ENCODE measurements at places on chromosomes 7 and 10.
A peak's percentile ranks its signal among the peaks of the same experiment; 100 is the strongest.

- no peak for DNase-seq
Observed at GRCh38 chr7:8516976-8517375, 83.6 kb downstream of the NXPH1 start.

- DNase-seq: no peak
Observed at GRCh38 chr10:112507046-112507445, 60.0 kb downstream of the VTI1A start.

DNA sequence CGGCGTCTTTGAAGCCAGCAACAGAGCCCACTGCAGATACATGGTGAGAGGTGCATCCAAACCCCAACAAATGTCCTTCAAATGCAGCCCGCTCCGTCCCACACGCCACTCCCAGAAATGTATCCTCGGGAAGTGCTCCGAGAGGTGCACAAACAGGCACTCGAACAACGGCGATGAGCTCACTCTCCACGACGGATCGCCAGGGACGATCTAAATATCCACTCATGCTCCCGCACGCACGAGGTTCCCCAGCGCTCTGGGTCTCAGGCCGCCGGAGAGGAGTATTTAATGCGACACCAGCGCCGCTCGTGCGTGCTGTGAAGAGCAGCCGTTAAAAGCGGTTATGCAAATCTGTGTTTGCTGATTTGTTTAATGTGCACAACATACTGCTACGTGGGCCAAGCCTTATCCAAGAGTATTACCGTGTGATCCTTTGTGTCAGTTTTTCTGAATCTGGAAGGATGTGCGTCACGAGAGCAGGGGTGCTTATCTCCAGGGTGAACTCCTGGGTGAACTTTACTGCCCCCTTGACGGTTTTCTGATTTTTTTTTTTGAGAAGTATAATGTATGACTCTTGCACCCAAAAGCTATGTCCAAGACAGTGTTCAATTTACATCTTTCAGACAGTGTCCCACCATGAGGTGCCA, 48.5 kb upstream of the PPP2R2D start:
- no peak for DNase-seq

DNA sequence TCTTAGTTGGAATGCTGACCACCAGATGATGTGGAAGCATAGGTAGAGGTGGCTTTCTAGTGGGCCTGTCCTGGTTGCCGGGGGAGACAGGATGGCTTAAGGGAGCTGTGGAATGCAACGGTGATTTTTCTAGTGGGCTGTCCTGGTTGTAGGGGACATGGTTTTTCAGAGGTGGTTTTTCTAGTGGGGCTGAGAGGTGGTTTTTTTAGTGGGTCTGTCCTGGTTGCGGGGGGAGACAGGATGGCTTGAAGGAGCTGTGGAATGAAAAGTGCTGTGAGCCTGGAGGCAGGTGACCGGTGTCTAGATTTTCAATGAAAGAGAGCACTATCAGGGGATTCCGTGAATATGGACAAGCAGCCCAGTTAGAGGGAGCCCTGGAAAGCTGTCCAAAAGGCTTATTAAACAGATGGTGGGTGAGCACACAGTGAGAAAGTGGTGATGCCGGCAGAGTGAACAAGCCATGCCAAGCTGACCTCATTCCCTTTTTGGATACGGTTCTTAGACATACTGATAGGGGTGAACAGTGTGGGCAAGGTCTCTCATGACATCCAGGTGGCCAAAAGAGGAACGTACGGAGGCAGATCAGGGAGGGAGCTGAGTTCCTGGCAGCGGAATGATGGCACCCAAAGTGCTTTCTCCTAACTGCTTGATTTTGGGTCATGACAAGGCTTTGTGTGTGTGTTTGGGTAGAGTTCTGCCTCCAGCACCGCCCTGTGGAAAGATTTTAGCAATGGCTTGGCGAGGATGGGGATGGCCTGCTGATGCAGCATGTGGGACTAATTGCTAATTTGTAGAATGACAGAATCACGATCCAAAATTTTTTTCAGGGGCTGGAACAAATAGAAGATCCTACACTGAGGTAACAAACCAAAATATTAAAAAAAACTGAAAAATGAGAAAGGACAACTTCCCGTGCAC, 126.6 kb downstream of the TMEM178B start:
- DNase-seq: no peak

GRCh38 chr7:6729492-6730342, 23.0 kb upstream of the ZNF12 start:
- peak; percentile 98 for DNase-seq

- DNase-seq: no peak
Observed at GRCh38 chr7:124369310-124369709, 336.4 kb upstream of the TMEM229A start.

GRCh38 chr10:112338957-112339356, 35.0 kb upstream of the ACSL5 start:
- no peak for DNase-seq

DNA sequence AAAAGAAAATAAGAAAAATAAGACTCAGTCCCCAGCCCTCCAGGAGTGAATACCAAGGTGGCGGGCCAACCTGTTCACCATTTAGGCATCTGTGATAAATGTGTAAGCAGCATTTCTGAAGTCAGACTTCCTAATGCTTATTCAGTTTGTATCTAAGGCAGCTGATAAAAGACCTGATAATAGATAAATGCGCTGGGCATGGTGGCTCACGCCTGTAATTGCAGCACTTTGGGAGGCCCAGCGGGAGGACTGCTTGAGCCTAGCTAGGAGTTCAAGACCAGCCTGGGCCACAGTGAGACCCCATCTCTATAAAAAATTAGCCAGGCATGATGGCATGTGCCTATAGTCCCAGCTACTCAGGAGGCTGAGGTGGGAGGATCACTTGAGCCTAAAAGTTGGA, 103.6 kb downstream of the SPDYE5 start:
- no peak for DNase-seq

GRCh38 chr7:119578116-119578515, 694.9 kb upstream of the KCND2 start:
- DNase-seq: no peak

All from heart left ventricle (tissue), 16 donors.